ENCODE measurements at places on chromosomes 2 and 18.

DNA sequence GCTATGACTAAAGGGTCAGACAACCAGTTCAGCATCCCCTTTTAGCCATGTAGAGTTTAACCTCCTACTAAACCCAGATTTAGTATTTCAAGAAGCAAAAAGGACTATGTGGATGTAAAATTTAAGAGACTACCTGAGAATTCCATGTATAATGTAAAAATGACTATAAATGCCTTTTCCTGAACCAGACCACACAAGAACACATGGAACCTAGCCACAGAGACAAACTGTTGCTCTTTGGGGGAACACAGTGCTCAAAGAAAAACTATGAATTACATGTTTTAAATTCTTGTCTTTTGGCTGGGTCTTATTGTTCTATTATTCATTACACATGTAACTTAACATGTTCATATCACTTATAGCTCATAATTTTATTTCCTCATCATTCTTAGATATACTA is 192.8 kb downstream of the DNER start:
- no peak overlapping the region for H3K27ac ChIP-seq
- DNase-seq: no peak
- H3K4me1 ChIP-seq: no peaks in the 10 kb centered on the region

- H3K4me3 ChIP-seq: no peak overlapping the region
- H3K27me3 ChIP-seq: no peaks in the 10 kb centered on the region
- peaks cover 55% of the 10 kb centered on the region for H3K4me1 ChIP-seq
- H3K36me3 ChIP-seq: peaks cover 6% of the 10 kb centered on the region
- DNase-seq: no peak
These were observed 17.7 kb downstream of the IWS1 start for GRCh38 chr2:127508631-127509034.

DNA sequence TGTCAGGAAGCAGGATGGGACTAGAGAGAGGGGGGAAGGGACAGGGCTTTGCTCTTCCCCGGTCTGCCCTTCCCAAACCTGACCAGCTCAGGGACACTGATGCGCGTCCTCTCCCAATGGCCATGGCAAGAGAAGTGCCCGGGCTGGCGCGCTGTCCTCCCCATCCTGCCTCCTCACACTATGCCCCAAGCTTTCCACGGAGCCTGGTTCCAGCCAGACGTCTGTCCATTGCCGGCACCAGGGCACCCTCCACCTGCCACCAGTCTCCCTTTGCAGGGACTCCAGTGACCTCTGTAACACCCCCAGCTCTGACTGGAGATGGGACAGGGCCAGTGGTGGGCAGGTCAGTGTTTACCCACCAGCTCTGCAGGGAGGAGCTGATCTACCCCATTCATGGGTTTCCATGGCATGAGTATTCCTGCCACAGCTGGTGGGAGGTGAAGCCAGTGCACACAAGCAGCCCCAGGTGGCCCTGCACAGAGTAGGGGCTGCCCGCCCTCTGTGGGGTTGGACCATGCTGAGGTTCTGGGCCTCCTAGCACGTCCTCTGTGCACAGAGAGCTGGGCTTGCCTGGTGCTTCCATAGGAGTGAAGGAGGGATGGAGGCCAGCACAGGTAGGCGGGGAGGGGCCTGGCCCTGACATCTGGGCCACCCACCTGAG is 109.5 kb downstream of the PXDN start:
- H3K4me1 ChIP-seq: no peaks in the 10 kb centered on the region
- no peaks in the 10 kb centered on the region for H3K36me3 ChIP-seq
- H3K27me3 ChIP-seq: peaks cover 3% of the 10 kb centered on the region
- H3K4me3 ChIP-seq: no peak overlapping the region

DNA sequence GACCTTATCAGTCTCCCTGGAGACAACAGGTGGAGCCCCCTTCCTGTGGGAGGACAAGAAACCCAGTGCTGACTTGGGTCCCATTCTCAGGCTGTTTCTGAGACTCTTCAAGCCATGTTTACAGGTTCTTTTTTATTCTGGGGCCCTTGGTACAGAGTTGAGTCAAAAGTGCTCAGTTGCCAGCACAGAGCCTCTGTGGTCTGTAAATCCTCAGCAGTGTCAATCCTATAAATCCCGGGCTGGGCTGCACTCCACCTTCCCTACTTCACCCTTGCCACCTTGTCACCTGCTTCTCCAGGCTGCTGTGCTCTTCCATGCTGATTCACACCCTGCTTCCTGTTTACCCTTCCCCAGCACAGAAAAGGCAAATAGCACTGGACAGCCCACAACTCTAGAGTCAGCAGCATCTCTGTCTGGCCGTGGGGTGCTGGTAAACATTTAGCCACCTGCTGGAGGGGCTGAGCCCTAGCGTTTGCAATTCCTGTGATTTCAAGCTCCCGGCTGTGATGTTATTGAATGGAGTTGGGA is 74.7 kb downstream of the TNFRSF11A start:
- H3K4me1 ChIP-seq: peaks cover 3% of the 10 kb centered on the region
- DNase-seq: no peak
- no peaks in the 10 kb centered on the region for H3K27me3 ChIP-seq
- H3K36me3 ChIP-seq: no peaks in the 10 kb centered on the region

- H3K27me3 ChIP-seq: peaks cover 24% of the 10 kb centered on the region
- H3K36me3 ChIP-seq: no peaks in the 10 kb centered on the region
- DNase-seq: no peak
- no peak overlapping the region for H3K4me3 ChIP-seq
- H3K4me1 ChIP-seq: no peaks in the 10 kb centered on the region
- no peak overlapping the region for H3K27ac ChIP-seq
These were observed 177.9 kb upstream of the RAB6C start for GRCh38 chr2:129801575-129801974.

GRCh38 chr18:23737578-23737977 is 48.3 kb downstream of the LAMA3 start:
- H3K27me3 ChIP-seq: peaks cover 29% of the 10 kb centered on the region
- H3K4me3 ChIP-seq: peak overlapping the region; percentile 35
- H3K27ac ChIP-seq: no peak overlapping the region
- H3K4me1 ChIP-seq: peaks cover 7% of the 10 kb centered on the region
- H3K36me3 ChIP-seq: no peaks in the 10 kb centered on the region

DNA sequence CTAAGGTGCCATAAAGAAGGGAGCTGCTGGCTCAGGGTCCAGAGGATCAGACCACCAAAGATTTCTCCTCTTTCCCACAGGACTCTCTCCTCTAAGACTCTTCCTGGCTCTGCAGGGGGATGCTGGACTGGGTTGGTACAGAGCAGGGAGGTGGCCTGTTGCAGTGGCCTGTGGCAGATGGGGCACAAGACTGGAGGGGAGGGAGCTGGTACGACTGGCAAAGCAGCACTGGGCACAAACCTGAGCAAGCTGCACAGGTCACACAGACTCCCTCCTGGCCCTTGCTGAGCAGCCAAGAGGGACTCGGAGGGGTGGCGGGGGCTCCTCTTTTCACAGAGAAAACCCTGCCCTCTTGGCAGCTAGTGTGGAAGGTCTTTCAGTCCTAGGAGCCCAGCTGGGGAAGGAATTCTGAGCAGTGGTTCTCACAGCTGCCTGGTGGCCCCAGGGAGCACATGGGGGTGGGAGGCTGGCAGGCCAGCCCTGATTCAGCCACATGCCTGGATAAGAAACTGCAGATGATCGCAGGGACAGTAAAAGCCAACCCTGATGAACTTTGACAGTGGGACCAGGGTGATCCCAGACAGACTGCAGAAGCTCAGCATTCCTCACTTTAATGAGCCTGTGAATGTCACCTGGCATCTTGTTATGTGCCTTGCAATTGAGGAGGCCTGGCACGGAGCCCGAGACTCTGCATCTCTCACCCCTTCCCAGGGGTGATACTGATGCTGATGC is 32.5 kb upstream of the ACAA2 start:
- no peaks in the 10 kb centered on the region for H3K36me3 ChIP-seq
- peaks cover 31% of the 10 kb centered on the region for H3K27me3 ChIP-seq
- H3K4me3 ChIP-seq: no peak overlapping the region
- H3K27ac ChIP-seq: no peak overlapping the region
- H3K4me1 ChIP-seq: no peaks in the 10 kb centered on the region

- H3K36me3 ChIP-seq: no peaks in the 10 kb centered on the region
- no peak overlapping the region for H3K4me3 ChIP-seq
- H3K4me1 ChIP-seq: no peaks in the 10 kb centered on the region
- H3K27ac ChIP-seq: no peak overlapping the region
- DNase-seq: no peak
These were observed 35.0 kb upstream of the DSC1 start for GRCh38 chr18:31197676-31198075.

GRCh38 chr2:191740016-191740419 is 62.1 kb downstream of the NABP1 start:
- no peak overlapping the region for H3K27ac ChIP-seq
- H3K4me3 ChIP-seq: no peak overlapping the region
- peaks cover 2% of the 10 kb centered on the region for H3K27me3 ChIP-seq
- DNase-seq: no peak
- H3K4me1 ChIP-seq: peaks cover 6% of the 10 kb centered on the region

DNA sequence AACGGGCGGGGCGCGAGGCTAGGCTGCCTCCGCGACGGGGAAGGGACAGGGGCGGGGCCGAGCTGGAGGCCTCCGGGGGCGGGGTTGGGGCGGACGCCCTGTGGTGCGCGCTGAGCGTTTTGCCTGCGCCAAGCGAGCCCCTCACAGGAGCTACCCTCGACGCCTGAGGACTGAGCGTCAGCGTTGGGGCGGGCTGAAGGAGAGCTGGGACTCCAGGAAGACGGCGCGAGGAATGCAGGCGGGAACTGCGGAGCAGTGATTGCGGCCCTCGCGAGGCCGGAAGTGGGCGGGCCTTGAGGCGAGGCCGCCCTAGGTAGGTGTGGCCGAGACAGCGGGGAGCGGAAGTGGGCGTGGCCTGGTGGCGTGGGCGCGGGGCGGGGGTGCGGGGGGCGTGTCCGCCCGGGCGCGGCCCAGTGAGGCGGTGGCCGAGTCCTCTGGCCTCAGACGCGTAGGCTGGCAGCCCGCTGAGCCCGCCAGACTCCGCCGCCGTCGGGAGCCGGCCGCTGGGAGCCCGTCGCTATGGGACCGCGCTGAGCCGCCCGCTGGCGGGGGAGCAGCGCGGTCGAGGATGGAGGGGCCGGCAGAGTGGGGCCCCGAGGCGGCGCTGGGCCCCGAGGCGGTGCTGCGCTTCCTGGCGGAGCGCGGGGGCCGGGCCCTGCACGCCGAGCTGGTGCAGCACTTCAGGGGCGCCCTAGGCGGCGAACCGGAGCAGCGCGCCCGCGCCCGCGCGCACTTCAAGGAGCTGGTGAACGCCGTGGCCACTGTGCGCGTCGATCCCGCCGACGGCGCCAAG is at the start of the genes SEPTIN10 and SOWAHC:
SEPTIN10 (minus strand) TSS at position 45 of the 793 bp plus-strand sequence. CDS start 139 bp downstream, outside the sequence.
SOWAHC (plus strand) TSS at position 443 of the 793 bp plus-strand sequence; CDS start at position 569, 126 bp downstream.
- H3K4me3 ChIP-seq: peak within 1 kb of the TSS; percentile 93
- H3K36me3 ChIP-seq: peaks cover 10% of the 10 kb centered on the region
- peak within 1 kb of the TSS; percentile 80 for H3K27ac ChIP-seq
- peaks cover 14% of the 10 kb centered on the region for H3K4me1 ChIP-seq
- peak; percentile 68 for DNase-seq
- peaks cover 77% of the 10 kb centered on the region for H3K27me3 ChIP-seq

GRCh38 chr18:76499637-76500340 is 4.7 kb upstream of the ZNF516 start:
- peak overlapping the region; percentile 88 for H3K27ac ChIP-seq
- H3K36me3 ChIP-seq: no peaks in the 10 kb centered on the region
- H3K27me3 ChIP-seq: peaks cover 6% of the 10 kb centered on the region
- DNase-seq: peak; percentile 82
- H3K4me3 ChIP-seq: peak overlapping the region; percentile 63

GRCh38 chr2:102632380-102633175 is 13.2 kb downstream of the SLC9A2 start:
- no peak overlapping the region for H3K27ac ChIP-seq
- H3K4me1 ChIP-seq: no peaks in the 10 kb centered on the region
- H3K27me3 ChIP-seq: no peaks in the 10 kb centered on the region
- H3K36me3 ChIP-seq: no peaks in the 10 kb centered on the region
- no peak overlapping the region for H3K4me3 ChIP-seq

DNA sequence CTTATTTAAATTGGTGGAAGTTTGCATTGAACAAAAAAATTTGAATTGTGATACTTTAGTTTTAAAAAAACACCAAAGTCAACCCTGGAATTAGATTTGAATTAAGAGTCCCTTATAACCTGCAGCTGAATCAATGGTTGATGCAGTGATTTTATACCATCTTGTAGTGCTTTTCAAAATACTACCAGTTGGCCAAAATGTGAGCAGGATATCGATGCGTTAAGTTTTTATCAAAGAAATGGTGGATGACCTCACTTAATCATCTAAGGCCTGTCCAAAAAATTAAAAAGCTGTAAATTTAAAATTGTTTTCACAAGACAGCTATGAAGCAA is 48.2 kb downstream of the OSBPL6 start:
- H3K27me3 ChIP-seq: peaks cover 28% of the 10 kb centered on the region
- H3K4me1 ChIP-seq: no peaks in the 10 kb centered on the region
- DNase-seq: no peak
- no peak overlapping the region for H3K27ac ChIP-seq

- no peaks in the 10 kb centered on the region for H3K36me3 ChIP-seq
- H3K27ac ChIP-seq: no peak overlapping the region
- no peak for DNase-seq
- H3K4me3 ChIP-seq: no peak overlapping the region
These were observed 120.2 kb downstream of the TSN start for GRCh38 chr2:121875585-121876185.

GRCh38 chr18:13580991-13581390 is 145.4 kb downstream of the FAM210A start:
- no peak overlapping the region for H3K27ac ChIP-seq
- no peak for DNase-seq
- H3K4me3 ChIP-seq: no peak overlapping the region
- H3K36me3 ChIP-seq: no peaks in the 10 kb centered on the region
- H3K27me3 ChIP-seq: no peaks in the 10 kb centered on the region

DNA sequence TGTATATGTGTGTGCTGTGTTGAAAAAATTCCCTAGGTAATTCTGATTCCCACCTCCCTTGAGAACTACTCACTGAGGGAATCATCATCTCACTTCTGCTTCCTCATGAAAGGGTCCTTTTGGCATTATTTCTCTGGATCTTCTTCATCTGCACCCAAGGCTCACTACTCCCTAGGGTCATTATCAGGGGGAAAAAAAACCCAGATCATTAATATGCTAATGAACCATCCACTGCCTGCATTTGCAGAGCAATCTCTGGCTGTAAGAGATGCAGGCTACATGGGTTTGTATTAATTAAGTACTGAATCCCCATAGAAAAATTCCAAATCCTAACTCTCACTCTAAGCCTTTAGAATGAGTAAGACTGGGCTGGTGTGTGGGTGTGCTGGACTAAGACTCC is 68.0 kb upstream of the IGFBP5 start:
- no peaks in the 10 kb centered on the region for H3K4me1 ChIP-seq
- H3K27me3 ChIP-seq: peaks cover 33% of the 10 kb centered on the region
- no peak for DNase-seq
- H3K4me3 ChIP-seq: no peak overlapping the region
- no peaks in the 10 kb centered on the region for H3K36me3 ChIP-seq
- no peak overlapping the region for H3K27ac ChIP-seq

GRCh38 chr2:235002198-235003095 is 50.6 kb downstream of the SH3BP4 start:
- no peak for DNase-seq
- no peaks in the 10 kb centered on the region for H3K27me3 ChIP-seq
- no peaks in the 10 kb centered on the region for H3K36me3 ChIP-seq
- no peaks in the 10 kb centered on the region for H3K4me1 ChIP-seq

- peaks cover 8% of the 10 kb centered on the region for H3K4me1 ChIP-seq
- H3K27ac ChIP-seq: no peak overlapping the region
- no peak for DNase-seq
- H3K36me3 ChIP-seq: peaks cover 2% of the 10 kb centered on the region
These were observed 87.7 kb downstream of the SPTBN1 start for GRCh38 chr2:54543733-54544396.

- H3K27me3 ChIP-seq: no peaks in the 10 kb centered on the region
- H3K4me3 ChIP-seq: peak overlapping the region; percentile 99
- peaks cover 33% of the 10 kb centered on the region for H3K4me1 ChIP-seq
- DNase-seq: no peak
- peak overlapping the region; percentile 97 for H3K27ac ChIP-seq
- H3K36me3 ChIP-seq: peaks cover 15% of the 10 kb centered on the region
These were observed 1.2 kb downstream of the VPS54 start for GRCh38 chr2:64017811-64018700.

- H3K4me1 ChIP-seq: no peaks in the 10 kb centered on the region
- no peak overlapping the region for H3K27ac ChIP-seq
- no peaks in the 10 kb centered on the region for H3K27me3 ChIP-seq
- DNase-seq: no peak
These were observed 96.8 kb downstream of the ADD2 start for GRCh38 chr2:70671092-70671675.
